ENCODE measurements at places on chromosomes 6 and 20.

DNA sequence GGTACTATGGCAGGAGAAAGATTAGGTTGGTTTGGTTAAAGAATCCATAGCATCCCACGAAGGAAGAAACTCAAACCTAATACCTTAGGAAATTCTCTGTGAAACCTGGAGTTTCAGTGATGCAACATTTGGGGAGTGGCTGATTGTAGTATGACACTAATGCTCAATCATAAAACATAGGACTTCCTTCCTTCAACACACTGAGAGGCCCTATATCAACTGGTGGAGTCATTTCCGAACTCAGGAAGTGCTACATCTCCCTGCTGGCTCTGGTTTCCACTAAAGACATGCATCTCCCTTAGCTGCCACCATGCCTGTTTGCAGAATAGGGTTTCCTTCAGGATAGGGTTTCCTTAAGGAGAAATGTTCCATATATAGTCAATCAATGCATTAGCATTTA, 5.2 kb upstream of the MANEA start:
- H3K27me3 ChIP-seq = no peaks in the 10 kb centered on the region
- peaks cover 8% of the 10 kb centered on the region for H3K36me3 ChIP-seq
- no peak for DNase-seq
- no peak overlapping the region for H3K27ac ChIP-seq

DNA sequence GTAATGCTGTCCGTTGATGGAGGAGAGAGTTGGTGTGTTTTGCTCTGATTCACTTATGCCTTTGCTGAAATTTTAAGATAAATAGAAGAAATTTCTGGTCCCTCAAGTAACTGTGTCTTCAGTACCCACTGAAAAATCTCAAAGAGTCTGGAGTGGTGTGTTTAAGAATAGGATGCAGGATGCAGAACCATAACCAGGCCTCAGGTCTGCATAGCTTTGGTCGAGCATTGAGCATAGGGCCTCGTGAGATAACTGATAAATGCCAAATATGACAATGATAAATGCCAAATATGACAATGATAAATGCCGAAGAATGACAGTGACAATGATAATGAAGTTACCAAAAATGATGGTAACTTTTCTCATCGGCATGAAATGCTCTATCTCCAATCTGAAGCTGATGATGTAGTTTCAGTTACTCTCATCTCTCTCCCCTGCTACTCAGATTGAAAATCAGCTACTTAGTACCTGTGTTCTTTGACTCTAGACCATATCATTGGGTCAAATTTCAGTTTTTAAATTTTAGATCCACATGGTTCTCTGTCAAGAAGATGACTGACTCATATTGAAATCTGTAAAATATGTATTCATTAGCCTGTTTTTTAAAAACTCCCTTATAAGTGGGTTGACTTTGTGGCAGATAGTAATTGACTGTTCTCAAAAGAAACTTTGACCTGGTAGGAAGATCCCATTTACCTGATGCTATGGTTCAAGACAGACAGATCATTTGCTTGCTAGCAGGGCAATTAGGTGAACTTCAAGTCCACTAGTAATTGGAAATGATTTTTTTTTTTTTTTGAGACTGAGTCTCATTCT, 96.6 kb downstream of the SLC16A10 start:
- H3K4me1 ChIP-seq = no peaks in the 10 kb centered on the region
- H3K27me3 ChIP-seq = no peaks in the 10 kb centered on the region
- H3K36me3 ChIP-seq = peaks cover 2% of the 10 kb centered on the region
- DNase-seq = no peak
- no peak overlapping the region for H3K27ac ChIP-seq

DNA sequence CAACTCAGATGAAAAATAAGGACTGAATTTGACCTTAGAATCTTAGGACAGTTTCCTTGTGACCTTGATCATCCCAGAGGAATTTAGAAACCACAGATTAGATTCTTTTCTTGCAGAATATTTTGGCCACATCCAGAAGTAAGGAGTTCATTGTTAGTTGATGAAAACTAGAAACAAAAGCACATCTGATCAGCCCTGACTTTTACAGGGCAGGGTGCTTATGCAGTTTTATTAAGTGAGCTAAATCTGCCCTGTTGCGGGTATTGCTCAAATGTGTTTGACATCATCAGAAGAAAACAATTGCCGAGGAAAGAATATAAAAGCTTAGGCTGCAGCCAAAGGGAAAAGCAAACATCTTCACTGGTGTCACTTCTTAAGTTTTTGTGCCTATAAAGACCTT, 100.8 kb downstream of the MTFR2 start:
- H3K27ac ChIP-seq = no peak overlapping the region
- H3K36me3 ChIP-seq = no peaks in the 10 kb centered on the region
- H3K4me3 ChIP-seq = no peak overlapping the region
- H3K27me3 ChIP-seq = no peaks in the 10 kb centered on the region

- DNase-seq = no peak
- no peaks in the 10 kb centered on the region for H3K27me3 ChIP-seq
- peaks cover 2% of the 10 kb centered on the region for H3K4me1 ChIP-seq
- no peak overlapping the region for H3K4me3 ChIP-seq
- no peaks in the 10 kb centered on the region for H3K36me3 ChIP-seq
- no peak overlapping the region for H3K27ac ChIP-seq
Measured at GRCh38 chr6:11495565-11496145, 41.9 kb upstream of the TMEM170B start.

DNA sequence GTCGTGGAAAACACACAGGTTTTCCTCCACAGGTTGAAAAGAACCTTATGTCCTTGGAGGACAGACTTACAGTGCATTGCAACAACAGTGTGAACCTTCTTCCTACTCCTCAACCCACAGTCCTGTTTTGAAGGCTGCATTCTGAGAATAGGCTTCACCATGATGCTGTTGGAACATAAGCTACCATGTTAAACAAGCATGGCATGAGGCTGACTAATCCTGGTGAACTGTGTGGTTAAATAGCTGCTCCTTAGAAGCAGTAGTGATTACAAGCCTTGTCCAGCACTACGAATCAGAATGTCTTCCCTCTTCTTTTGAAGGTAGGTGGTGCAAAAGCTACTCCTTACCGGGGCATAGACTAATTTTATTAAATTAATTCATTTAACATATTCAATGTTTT, 368.5 kb upstream of the EPHA7 start:
- no peak overlapping the region for H3K27ac ChIP-seq
- no peaks in the 10 kb centered on the region for H3K4me1 ChIP-seq
- no peak overlapping the region for H3K4me3 ChIP-seq
- DNase-seq = no peak
- H3K27me3 ChIP-seq = no peaks in the 10 kb centered on the region

DNA sequence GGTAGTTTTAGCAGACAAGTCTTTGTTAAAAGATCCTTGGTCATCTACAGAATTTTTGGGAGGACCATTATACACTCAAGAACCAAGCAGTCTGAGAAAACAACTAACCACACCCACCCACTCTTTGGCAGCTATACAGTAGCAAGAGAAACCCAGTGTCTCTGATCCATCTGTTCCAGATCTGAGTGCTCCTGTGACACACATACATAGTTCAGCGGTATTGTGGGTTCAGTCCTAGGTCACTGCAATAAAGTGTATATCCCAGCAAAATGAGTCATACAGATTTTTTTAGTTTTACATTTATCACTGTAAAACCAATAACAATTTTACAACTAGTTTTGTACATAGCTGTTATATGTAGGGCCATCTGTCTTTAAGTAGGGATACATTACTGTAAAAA, 47.4 kb upstream of the PAK5 start:
- no peaks in the 10 kb centered on the region for H3K27me3 ChIP-seq
- no peak for DNase-seq
- no peaks in the 10 kb centered on the region for H3K4me1 ChIP-seq
- no peak overlapping the region for H3K27ac ChIP-seq

- H3K27ac ChIP-seq = peak overlapping the region; percentile 84
- no peak overlapping the region for H3K4me3 ChIP-seq
- H3K27me3 ChIP-seq = no peaks in the 10 kb centered on the region
- DNase-seq = no peak
Measured at GRCh38 chr20:63633732-63634131, 6.8 kb upstream of the GMEB2 start.

DNA sequence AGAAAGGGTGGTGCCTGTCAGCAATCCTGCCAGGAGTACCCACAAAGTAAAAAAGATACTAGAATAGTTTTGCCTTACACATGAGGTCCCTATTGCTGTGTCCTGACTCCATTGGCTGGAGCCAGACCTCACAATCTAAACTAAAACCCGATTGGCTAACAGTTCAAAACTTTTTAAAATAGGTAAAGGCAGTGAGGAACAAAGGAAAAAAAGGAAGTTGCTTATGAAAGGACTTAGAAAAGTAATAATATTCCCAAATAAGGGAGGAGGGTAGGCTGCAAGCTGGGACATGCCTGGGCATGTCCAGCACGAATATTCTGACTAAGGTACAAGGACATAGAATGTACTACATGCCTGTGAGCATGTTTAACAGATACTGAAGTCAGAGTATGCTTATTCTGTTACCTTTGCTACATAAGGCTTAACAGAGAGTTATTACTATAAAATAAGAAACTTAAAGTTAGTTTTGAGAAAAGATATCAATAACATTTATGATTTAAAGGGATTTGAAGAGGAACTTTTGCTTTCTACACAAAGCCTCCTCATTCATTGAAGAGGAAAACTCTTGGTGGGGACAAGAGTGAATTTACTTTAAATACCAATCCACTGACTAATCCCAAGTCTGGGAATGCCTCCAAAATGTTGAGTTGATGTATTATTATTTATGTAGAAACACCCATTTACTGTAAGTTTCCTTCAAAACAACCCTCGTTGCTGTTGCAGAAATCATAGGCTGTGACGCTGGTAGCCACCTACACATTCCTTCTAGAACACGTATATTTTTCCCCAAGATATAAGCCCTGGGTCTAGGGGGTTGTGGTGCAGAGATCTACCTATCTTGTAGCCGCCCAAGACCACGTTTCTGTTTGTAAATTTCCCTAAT, 8.2 kb upstream of the MTHFD1L start:
- H3K4me3 ChIP-seq = no peak overlapping the region
- H3K4me1 ChIP-seq = peaks cover 18% of the 10 kb centered on the region
- H3K27ac ChIP-seq = no peak overlapping the region
- no peaks in the 10 kb centered on the region for H3K36me3 ChIP-seq
- H3K27me3 ChIP-seq = peaks cover 3% of the 10 kb centered on the region

GRCh38 chr20:18166241-18166881, 28.7 kb downstream of the KAT14 start:
- no peak overlapping the region for H3K4me3 ChIP-seq
- no peak overlapping the region for H3K27ac ChIP-seq
- H3K27me3 ChIP-seq = no peaks in the 10 kb centered on the region
- no peak for DNase-seq

- H3K27ac ChIP-seq = no peak overlapping the region
- DNase-seq = no peak
- no peaks in the 10 kb centered on the region for H3K4me1 ChIP-seq
- no peak overlapping the region for H3K4me3 ChIP-seq
- H3K27me3 ChIP-seq = no peaks in the 10 kb centered on the region
Measured at GRCh38 chr20:36218380-36219064, 17.8 kb upstream of the AAR2 start.

DNA sequence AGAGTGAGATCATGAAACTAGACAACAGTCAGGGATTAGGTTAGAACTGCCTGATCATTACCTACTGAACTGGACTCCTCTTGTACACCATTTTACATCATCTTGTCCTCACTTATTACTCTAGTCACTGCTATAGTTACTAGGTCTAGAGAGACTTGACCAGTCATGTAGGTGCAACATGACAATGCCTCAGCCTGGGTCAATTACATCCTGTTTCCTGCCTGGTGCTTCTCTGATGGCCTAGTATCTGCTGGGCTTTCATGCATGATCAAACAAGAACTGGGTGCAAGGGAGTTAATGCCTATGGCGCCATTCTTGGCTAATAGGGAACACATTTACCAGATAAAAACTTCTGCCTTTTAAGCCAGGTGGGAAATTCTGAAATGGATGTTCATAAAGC, 39.2 kb upstream of the MMS22L start:
- H3K4me1 ChIP-seq = no peaks in the 10 kb centered on the region
- H3K4me3 ChIP-seq = no peak overlapping the region
- H3K36me3 ChIP-seq = no peaks in the 10 kb centered on the region
- H3K27me3 ChIP-seq = peaks cover 5% of the 10 kb centered on the region
- H3K27ac ChIP-seq = no peak overlapping the region

- peaks cover 2% of the 10 kb centered on the region for H3K4me1 ChIP-seq
- H3K27me3 ChIP-seq = no peaks in the 10 kb centered on the region
- no peak overlapping the region for H3K27ac ChIP-seq
- DNase-seq = no peak
Measured at GRCh38 chr6:169620171-169621130, 81.4 kb downstream of the WDR27 start.

- H3K4me1 ChIP-seq = peaks cover 69% of the 10 kb centered on the region
- H3K4me3 ChIP-seq = no peak overlapping the region
- H3K27me3 ChIP-seq = peaks cover 2% of the 10 kb centered on the region
- DNase-seq = no peak
- H3K27ac ChIP-seq = peak overlapping the region; percentile 94
Measured at GRCh38 chr6:108873251-108873650, 25.0 kb downstream of the ARMC2 start.

DNA sequence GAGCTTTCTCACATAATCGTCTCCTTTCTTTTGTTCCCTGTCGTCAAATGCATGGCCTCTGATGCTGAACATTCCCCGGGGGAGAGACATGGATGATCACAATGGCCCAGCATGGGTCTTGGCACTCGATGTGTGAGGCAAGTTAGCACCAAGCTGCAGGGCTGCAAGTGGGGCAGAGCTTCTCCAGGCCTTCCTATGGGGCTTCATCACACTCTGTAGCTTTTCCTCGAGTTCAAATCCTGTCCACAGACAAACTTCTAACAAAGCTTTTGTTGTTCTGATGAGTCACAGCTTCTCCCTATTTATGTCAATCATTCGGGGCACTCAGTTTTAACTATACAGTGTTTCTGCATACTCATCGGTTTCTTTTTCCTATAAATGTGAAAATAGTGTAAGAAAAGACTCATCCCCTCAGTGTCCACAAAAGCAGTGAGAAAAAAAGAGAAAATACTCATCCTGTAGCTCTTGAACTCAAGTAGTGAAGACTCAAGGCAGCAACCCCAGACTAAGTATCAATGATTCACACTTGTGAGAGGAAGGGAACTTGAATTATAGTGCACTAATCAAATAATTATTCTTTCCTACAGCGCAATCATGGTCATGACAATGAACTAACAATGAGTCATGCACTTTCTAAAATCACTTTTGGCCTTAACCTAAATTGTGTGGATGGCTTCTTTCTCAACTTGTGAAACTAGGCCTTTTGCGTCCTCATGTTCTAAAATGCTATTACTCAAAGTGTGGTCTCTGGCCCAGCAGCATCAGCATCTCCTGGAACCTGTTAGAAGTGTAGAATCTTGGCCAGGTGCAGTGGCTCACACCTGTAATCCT, 68.4 kb upstream of the NOX3 start:
- no peaks in the 10 kb centered on the region for H3K36me3 ChIP-seq
- no peak overlapping the region for H3K4me3 ChIP-seq
- H3K27me3 ChIP-seq = no peaks in the 10 kb centered on the region
- H3K4me1 ChIP-seq = peaks cover 12% of the 10 kb centered on the region
- no peak overlapping the region for H3K27ac ChIP-seq

Data from activated CD4-positive, alpha-beta T cell treated with anti-CD3 and anti-CD28 coated beads, Interleukin-2, amount 10 ng/mL, durations not matched to agents 7 days and 5 days (primary cell).